ENCODE measurements at places on chromosomes 2 and 18.

DNA sequence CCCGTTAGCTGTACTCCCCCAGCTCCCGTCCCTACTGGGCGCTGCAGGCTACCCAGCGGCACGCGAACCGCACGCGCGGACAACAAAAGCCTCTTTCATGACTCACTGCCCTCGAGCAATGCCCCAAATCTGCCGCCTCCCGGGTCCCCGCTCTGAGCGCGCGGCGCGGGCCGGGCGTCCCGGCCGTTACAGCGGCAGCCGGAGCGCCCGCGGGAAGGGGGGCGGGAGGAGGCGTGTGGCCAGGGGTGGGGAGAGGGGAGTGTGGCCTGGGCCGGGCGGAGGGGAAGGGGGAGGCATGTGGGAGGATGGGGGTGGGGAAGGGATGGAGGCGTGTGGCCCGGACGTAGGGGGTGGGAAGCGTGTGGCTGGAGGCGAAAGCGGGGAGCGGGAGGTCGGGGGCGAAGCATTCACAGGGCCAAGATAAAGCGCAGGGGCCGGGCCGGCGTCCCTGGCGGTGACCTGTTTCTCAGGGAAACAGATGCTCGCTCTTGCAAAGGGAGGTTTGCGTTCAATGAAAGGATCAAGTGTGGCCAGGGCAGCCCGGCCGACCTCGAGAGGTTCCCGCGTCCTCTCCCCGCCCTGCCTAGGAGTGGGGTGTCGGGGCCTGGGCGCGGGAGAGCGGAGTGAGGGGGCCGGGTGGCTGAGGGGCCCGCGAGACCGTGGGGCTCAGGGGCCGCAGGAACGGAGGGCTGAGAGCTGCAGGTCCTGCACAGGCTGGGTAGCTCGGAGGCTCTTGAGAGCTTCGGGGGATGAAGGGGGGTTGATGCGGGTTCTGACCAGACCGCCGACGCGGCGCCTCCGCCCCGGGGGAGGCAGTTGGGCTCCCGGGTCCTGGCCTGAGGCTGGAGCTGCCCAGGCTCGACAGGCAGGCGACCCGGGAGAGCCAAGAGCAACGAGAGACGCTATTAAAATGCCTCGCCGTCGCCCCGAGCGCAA lies 3.5 kb upstream of the NEUROD1 start:
- DNase-seq, result no peak

DNA sequence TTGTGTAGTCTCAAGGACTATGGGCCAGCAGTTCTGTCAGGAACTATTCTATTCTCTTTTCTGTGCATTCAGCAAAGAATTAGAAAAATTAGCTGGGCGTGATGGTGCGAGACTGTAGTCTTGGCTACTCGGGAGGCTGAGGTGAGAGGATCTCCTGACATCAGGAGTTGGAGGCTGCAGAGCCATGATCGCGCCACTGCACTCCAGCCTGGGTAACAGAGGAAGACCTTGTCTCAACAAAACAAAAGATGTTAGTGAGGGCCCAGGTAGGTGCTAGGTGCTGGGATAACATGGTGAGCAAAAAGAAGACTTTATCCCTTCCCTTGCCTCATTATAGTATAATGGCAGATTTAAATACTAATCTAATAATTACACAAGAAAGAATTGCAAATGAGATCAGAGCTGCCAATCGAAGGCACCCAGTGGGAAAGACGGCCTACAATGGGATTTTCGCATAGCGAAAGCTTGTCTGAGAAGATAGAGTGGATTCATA lies 447 bp upstream of the MRPL19 start:
- DNase-seq, result no peak

- no peak for DNase-seq
Observed at GRCh38 chr2:204160989-204161388, 224.4 kb downstream of the ICOS start.

DNA sequence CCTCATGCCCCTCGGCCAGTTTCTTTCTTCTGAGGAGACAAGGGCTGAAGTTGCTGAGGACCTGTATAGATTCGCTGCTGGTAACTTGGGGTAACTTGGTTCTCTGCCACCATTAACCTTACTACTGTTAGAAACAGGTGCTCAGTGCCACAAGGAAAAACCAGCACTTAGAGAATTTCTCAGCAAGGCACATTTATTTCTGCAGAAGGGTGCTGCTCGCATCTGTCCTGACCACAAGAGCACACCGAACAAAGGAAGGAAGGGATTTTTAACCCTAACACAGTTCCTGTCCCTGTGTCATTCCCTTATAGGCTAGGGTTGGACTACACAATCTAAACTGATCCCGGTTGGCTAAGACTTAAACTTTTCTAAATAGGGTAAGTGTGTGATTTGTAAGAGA lies 154.1 kb downstream of the SOCS6 start:
- no peak for DNase-seq

DNA sequence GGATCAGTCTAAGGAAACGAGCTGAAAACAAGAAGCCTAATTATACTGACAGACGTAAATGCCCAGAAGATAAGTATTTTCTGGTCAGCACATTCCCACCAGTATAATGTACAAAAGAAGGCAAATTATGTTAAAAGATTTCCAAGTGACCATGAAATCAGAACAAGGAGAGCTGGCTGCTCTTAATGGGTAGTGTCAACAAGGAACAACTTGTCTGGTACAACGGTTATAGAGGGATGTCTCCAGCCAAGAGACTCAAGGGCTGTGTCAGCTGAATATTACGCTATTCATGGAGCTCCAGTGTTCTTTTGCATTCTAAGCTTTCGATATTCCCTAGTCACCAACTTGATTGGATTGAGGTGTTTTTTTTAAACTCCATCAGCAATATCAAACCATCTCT lies 8.6 kb upstream of the L3MBTL4 start:
- DNase-seq, result no peak

All from omental fat pad (tissue), 4 donors.